Lower leg skin (tissue), 4 donors: ENCODE measurements at places on chromosomes 2 and 18.
A peak's percentile ranks its signal among the peaks of the same experiment; 100 is the strongest.

DNA sequence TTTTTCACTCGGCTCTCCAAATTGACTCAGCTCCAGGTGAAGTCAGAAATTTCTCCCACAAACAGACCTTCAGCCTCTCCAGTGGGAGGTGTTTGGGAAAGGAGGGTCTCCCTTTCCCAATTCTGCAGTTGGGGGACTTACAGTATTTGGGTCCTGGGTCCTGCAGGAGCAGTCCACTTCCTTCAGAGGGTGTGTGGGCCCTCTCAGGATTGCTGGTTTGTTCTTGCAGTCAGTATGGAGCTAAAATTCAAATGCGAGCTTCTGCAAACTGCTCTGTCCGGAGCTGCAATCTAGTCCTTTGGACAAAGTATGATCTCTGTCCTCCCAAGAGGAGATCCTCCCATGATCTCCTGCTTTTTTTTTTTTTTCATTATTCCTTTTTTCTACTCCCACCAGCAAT, 87.9 kb upstream of the MSTN start:
- DNase-seq, result no peak

GRCh38 chr2:176845718-176846117, 366.9 kb upstream of the HNRNPA3 start:
- DNase-seq, result no peak

DNA sequence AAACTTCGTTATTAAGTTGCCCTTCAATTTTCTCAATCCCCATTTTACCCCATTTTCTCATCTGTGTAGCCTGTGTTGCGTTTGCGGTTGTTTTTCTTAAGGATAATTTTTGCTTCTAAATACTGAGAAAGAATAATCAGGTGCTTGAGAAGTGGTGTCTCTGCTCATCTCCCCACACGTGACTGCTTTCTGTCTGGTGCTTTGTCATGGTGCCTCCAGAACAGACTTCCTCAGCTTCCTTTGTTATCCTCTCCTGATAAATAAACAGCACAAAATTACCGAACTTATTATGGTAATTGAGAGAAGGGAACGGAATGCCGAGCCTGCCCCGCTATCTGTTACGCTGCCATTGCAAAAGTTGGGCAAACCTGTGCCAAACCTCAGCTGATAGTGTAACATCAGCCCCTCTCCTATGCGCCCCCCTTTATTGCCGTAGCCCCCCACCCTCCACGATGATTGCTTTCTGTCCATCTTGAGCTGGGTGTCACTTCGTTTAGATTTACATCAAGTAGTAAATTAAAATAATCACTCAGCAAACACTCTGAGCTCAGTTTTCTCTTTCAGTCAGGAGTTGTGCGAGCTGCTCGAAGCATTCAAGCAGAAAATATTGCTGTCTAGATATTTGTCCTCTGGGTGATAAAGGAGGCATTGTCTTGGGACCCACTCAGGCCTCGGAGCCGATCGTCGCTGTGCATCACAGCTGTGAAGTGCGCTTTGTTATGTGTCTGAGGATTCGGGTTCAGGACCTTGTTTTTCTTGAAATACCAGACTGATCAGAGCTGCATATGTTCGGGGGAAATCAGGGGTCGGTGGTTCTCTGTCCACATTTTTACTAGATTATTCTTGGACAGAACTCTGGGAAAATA, 1008.5 kb upstream of the FANCL start:
- no peak for DNase-seq

DNA sequence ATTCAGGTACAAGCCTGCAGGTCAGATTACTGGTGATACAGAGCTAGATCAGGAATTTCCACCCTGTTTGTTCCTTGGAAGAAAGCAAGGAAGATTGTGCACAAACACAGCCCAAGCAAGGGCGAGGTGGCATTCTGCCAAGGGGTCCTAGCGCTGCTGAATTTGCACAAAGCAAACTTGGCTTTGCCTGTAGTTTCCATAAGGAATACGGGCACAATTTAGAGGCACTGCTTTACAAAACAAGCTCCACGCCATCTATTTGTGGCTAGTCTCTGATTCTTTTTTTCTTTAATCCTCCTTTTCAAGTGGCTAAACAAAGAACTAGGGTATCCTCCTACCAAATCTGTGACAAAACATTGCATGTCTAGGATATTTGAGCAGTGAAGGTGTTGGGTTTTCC, 195.5 kb upstream of the ACVR2A start:
- no peak for DNase-seq

- DNase-seq, result no peak
Observed at GRCh38 chr2:214379227-214379626, 31.6 kb upstream of the VWC2L start.

DNA sequence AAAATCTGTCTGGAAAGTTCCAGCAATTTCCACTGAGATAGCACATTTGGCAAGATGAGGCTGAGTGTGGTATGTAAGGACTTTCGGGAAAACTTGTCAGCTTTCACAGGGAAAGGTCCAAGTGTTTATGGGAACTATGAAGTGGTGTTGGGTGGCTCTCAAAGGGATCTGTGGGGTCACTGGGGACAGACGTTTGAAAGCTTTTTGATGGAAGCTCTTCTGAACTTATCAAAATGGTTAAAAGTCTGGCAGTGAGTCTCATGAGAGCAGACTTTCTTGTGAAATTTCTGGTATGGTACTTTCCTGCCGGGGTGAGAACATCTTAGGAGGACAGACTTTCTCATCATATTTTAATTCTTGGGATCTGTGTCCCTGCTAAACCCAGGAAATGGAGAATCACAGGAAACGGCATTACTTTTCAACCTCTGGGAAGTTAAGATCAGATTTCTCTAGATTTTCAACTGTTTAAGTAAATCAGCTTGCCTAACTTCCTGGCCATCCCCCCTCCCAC, 546.3 kb upstream of the ZEB2 start:
- peak; percentile 20 for DNase-seq

DNA sequence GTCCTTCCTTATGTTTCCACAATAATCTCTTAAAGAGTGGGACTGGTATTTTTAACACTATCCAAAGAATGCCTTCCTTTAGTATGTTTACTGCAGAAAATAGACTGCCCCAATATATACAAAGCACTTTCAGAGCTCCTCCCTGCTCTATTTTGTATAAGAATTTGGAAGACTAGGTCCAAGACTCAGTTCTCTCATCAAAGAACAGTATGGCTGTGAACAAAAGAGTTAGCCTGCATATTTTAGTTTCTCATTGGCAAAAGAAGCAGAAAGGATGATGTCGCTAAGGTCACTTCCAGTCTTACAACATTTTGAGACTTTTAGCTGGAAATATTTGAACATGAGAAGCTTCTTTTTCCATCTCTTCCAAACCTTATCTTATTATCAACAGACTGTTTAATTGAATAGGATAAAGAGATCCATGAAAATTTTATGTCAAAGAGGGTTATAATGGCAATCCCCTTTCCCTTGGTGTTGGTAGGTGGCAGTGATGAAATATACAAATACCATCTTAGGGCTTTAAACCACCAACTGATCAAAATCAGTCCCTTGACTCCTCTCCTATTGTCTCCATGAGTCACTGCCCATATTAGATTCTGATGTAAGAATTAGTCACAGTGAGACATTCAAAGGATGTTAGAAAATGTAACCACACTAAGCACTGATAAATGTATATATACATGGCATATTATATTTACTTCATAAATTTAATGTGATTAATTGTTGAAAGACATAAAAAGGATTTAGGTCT, 266.9 kb upstream of the DSEL start:
- DNase-seq, result no peak
